ENCODE measurements at places on chromosomes 4 and X. TPM values are rescaled to one million over a fixed set of nuclear protein-coding genes. Genes with fewer than 3 reads are reported as not detected.

The MAGEA12 gene
- total RNA-seq = not detected

The DCHS2 gene
- total RNA-seq = not detected

The VCX3B gene
- total RNA-seq = not detected

The GYG2 gene
- 18.0 TPM for total RNA-seq

The BGN gene
- total RNA-seq = 25.6 TPM

The TEX13C gene
- not detected for total RNA-seq

The SH3TC1 gene
- 176 TPM for total RNA-seq

The PF4V1 gene
- not detected for total RNA-seq

The BEX5 gene
- total RNA-seq = not detected

DNA sequence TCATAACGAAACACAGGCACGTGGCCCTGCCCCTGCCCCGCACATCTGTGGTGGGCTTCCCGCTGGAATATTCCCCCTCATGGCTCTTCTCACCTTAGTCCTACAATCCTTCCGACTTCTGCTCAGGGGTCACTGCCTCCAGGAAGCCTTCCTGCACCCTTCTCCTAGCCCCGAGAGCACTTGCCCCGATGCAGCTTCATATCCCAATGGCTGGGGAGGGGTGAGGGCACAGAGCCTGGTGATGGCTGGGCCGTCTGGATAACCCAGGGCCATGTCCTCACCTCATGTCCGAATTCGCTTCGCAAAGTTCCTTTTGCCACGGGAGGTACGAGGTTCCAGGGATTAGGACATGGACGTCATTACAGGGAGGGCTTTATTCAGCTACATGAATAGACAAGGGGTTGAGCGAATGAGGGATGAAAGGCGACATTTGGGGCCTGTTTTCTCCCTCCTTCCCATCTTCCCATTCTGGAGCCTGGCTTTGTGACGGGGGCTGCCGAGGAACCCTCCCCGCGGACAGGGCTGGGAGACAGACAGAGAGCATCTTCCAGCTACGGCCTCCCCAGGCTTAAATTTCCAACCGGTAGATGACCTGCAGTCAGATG is 35.5 kb upstream of the HMX1 start:
- DNase-seq = peak; percentile 7
- H3K27ac ChIP-seq = no peak overlapping the region
- no peaks in the 10 kb centered on the region for H3K27me3 ChIP-seq

GRCh38 chr4:23135792-23136645 is 443.3 kb downstream of the GBA3 start:
- no peaks in the 10 kb centered on the region for H3K36me3 ChIP-seq
- H3K27me3 ChIP-seq = no peaks in the 10 kb centered on the region
- no peak overlapping the region for H3K27ac ChIP-seq

DNA sequence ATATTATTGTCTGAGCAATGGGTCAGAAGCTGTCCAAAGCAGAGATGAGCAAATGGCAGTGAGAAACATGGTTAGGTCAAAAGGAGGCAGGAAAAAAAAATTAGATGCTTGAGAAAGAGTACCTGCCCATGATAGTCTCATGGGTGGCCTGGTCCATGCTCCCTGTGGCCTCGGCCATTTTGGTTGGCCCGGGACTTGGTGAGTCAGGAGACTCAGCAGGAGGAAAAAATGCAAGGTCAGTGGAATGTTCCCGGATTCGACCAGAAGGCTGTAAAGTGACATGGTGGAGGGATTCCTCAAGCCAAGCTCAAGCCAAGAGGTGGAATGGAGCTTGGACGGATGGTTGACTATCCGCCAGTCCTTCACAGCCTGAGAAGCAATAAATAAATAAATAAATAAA is 236.7 kb downstream of the ASMT start:
- H3K4me3 ChIP-seq = no peak overlapping the region
- DNase-seq = no peak
- no peak overlapping the region for H3K27ac ChIP-seq
- H3K27me3 ChIP-seq = no peaks in the 10 kb centered on the region

GRCh38 chr4:135244056-135244455 is 1042.5 kb upstream of the PABPC4L start:
- DNase-seq = no peak
- no peak overlapping the region for H3K27ac ChIP-seq
- no peaks in the 10 kb centered on the region for H3K36me3 ChIP-seq
- no peaks in the 10 kb centered on the region for H3K4me1 ChIP-seq
- no peaks in the 10 kb centered on the region for H3K27me3 ChIP-seq
- H3K4me3 ChIP-seq = no peak overlapping the region

DNA sequence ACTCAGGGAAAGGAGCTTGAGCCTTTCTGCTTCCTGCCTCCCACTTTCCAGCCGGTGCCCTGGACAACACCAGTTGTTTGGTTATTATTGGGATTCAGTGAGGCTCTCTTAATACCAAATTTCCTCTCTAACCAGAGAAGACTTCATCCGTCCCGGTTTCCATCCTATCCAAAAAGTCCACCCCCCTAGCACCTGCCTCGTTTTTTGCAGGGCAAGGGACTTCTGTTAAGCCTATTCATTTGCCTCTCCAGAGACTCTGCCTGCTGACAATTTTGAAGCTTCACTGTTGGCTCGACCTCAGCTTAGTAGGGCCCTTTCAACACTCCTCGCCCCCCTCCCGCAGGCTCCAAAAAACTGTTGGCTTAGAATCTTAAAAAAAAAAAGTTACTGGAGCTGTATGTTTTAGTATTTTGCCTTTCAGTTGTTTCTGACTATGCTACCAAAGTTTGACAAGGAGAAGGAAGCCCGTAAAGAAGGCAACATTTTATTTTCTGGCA is 779 bp upstream of the PRSS12 start:
- DNase-seq = no peak
- no peaks in the 10 kb centered on the region for H3K36me3 ChIP-seq
- H3K4me1 ChIP-seq = no peaks in the 10 kb centered on the region
- H3K27me3 ChIP-seq = no peaks in the 10 kb centered on the region
- no peak overlapping the region for H3K27ac ChIP-seq

DNA sequence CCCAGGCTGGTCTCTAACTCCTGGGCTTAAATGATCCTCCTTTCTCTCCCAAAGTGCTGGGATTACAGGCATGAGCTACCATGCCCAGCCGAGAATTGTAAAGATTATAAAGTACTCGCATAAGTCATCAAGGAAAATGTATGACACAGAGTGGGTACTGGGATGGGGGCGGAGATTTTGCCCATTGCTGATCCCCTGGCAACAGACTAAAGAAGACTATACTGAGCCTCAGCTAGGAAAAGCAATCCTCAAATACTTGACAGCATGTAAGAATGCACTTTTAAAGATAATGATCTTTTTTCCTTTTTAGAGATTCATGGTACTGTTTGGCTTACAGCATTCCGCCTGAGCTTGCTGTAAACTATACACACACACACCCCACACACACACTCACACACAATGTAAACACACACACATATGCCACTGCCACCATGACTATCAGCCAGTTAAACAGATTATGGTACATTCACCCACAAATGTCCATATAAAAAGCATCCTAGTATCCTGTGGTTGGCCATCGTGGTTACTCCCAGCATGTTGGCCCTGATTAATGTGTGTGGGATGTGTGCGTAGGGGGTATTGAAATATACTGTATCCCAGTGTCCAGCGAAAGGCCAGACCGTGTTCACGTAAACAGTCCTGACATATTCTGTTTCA is 113.0 kb downstream of the AMELX start:
- DNase-seq = no peak
- H3K4me1 ChIP-seq = no peaks in the 10 kb centered on the region
- H3K27me3 ChIP-seq = no peaks in the 10 kb centered on the region
- H3K36me3 ChIP-seq = no peaks in the 10 kb centered on the region

GRCh38 chr4:138291431-138291830 is 49.3 kb upstream of the SLC7A11 start:
- H3K27ac ChIP-seq = no peak overlapping the region
- DNase-seq = no peak
- H3K36me3 ChIP-seq = no peaks in the 10 kb centered on the region
- no peaks in the 10 kb centered on the region for H3K27me3 ChIP-seq
- no peaks in the 10 kb centered on the region for H3K4me1 ChIP-seq

GRCh38 chr4:8380511-8381415 is 59.8 kb downstream of the ACOX3 start:
- H3K27me3 ChIP-seq = no peaks in the 10 kb centered on the region
- no peak overlapping the region for H3K4me3 ChIP-seq
- H3K4me1 ChIP-seq = peaks cover 7% of the 10 kb centered on the region
- no peak for DNase-seq
- H3K27ac ChIP-seq = no peak overlapping the region
- peaks cover 85% of the 10 kb centered on the region for H3K36me3 ChIP-seq

GRCh38 chrX:110192516-110192915 is 125.4 kb downstream of the AMMECR1 start:
- no peak overlapping the region for H3K4me3 ChIP-seq
- H3K4me1 ChIP-seq = no peaks in the 10 kb centered on the region
- no peak overlapping the region for H3K27ac ChIP-seq

DNA sequence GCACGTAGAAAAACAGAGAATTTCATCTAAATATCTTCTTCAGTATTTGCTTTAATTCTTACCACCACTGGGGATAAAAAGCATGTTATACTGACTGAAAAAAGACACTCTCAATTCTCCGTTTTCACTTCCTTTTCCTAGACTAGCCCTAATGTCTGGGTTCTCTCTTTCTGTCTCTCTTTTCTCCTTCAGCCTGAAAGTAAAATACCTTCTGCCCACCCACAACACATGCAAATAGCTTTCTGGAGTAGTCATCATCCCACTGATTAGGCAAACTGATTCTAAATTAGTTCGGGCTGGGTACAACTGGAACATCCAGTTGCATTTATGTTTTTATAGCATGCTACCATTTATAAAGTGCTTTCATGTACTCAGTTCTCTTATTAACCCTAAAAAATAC is 142.4 kb upstream of the ANKRD50 start:
- DNase-seq = no peak
- no peaks in the 10 kb centered on the region for H3K4me1 ChIP-seq
- H3K27me3 ChIP-seq = no peaks in the 10 kb centered on the region
- H3K27ac ChIP-seq = no peak overlapping the region

DNA sequence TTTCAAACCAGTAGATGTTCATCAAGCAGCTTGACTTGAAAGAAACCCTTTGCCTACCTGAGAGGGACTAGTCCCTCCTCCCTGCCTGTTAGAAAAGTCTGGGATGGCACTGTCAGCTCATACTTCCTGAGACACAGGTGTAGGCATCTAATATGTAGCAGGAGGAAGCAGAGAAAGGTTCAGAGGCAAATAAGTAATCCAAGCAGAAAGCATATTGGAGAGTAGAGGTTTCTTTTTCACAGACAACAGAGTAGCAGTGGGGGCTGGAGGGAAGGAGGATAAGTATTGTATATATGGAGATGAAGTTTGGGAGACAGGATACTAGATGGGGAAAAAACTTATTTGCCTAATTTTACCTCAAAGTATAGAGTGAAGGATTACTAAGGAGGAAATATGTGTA is 81.5 kb downstream of the FNIP2 start:
- H3K36me3 ChIP-seq = no peaks in the 10 kb centered on the region
- H3K27ac ChIP-seq = peak overlapping the region; percentile 0
- no peak overlapping the region for H3K4me3 ChIP-seq

- no peak overlapping the region for H3K27ac ChIP-seq
- H3K27me3 ChIP-seq = no peaks in the 10 kb centered on the region
- no peaks in the 10 kb centered on the region for H3K36me3 ChIP-seq
- DNase-seq = no peak
- no peak overlapping the region for H3K4me3 ChIP-seq
These were observed 115.2 kb upstream of the FRG1 start for GRCh38 chr4:189825466-189825865.

GRCh38 chrX:109398833-109399232 is 83.1 kb downstream of the GUCY2F start:
- H3K36me3 ChIP-seq = no peaks in the 10 kb centered on the region
- H3K4me1 ChIP-seq = no peaks in the 10 kb centered on the region
- H3K27me3 ChIP-seq = no peaks in the 10 kb centered on the region
- no peak for DNase-seq
- H3K27ac ChIP-seq = no peak overlapping the region

All from tibial nerve (tissue), 4 donors.